LNCaP clone FGC (cell line): ENCODE measurements at places on chromosomes 3 and 15.
A peak's percentile ranks its signal among the peaks of the same experiment; 100 is the strongest.

DNA sequence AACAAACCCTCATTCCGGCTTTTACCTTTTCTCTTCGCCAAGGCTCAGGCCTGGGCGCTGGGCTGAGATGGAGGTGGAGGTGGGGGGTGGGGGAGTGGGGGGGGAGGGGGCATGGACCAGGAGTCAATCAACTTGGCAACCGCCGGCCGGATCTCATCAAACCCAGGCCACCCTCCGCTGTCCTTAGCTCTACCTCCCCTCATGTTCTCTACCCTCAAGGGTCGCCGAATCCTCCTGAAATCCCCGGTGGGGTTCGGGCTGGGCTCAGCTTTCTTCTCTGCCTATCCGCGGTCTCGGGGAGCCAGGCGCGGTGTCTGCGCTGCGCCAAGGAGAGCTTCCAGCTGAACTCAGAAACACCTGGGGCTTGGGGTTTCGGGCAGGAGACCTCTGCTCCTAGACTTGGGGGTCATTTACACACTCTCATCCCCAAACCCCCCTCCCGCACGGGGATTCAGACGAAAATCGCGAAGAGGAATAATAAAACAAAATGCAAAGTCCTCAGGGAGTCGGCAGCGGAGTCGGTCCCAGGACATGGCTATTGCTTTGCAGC, 2.5 kb downstream of the ONECUT1 start:
- no peak for DNase-seq

DNA sequence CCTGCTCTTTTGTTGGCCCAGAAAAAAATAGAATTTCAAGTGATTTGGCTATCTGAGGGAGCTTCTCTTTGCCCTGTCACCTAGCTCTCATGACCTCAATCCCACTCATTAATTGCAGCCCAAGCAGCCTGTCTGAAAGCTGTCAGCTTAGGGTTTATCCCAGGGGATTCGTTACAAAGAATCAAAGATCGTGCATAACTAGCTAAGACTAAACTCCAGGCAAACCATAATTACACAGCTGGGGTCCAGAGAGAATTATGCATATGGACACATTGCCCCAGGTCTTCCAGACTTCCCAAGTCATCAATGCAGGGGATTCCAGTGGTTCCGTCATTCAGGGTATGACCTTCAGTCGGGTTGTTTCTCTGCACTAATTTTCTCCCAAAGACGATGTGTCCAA, 91.6 kb upstream of the CBLB start:
- DNase-seq, result no peak

- DNase-seq, result no peak
Measured at GRCh38 chr15:62280625-62281024, 115.5 kb upstream of the C2CD4B start.

DNA sequence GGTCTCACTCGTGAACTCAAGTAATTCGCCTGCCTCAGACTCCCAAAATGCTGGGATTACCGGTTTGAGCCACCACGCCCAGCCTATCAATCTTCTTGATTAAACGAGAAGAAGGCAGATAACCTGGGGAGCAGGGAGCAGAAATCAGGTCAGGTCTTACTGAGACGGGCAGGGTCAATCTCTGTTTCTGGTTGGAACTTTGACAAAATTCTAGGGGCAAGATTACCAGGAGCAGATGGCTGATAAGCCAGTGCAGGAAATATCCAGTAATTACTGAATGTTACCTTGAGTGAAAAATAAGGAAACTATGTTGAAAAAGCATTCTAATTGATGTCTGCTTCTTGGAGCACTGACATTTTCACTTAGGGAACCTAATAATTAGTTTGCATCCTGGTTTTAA, 24.4 kb upstream of the GOLM2 start:
- no peak for DNase-seq

- DNase-seq, result no peak
Measured at GRCh38 chr3:149919509-149919908, 51.2 kb downstream of the PFN2 start.

DNA sequence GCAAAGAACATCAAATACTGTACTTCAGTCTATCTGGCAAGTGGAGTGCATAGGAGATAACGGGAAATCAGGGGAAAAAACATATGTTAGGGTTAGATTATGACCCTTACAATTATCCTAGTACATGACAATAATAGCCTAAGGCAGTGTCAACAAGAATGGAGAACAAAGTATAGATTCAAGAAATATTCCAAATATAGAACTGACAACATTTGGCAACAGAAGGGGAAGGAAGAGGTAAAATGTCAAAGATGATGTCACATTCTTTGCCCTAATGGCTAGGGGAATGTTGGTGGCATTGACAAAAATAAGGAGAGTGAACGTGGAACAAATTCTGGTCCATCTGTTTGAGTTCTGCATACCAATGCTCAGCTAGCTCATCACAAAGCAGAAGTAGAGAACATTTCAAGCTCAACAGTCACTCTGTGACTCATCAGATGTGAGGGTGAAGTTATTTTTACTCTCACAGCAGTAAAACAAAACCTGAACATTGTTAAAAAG, 15.5 kb upstream of the ATP8B4 start:
- no peak for DNase-seq

GRCh38 chr15:74642348-74642733, 26.7 kb downstream of the CLK3 start:
- peak; percentile 79 for DNase-seq

GRCh38 chr3:58728723-58729122, 62.1 kb upstream of the FAM3D start:
- DNase-seq, result no peak

DNA sequence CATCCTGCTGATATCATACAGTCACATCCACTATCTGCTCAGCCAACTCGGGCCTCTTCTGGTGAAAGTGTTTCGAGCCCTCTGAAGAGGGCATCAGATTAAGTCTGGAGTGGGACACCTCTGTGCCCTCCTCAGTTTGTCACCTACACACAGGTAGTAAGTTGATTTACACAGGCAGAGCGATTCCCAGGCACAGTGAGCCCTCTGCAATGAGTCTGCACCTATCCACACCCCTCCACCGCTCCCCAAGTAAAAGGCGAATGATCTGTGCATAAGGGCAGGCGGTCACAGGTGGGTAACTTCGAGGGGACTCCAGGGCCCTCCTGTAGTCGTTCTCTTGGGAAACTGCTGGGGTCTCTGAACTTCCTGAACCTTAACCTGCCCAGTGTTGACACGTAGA, 152.0 kb downstream of the ATP10A start:
- no peak for DNase-seq

DNA sequence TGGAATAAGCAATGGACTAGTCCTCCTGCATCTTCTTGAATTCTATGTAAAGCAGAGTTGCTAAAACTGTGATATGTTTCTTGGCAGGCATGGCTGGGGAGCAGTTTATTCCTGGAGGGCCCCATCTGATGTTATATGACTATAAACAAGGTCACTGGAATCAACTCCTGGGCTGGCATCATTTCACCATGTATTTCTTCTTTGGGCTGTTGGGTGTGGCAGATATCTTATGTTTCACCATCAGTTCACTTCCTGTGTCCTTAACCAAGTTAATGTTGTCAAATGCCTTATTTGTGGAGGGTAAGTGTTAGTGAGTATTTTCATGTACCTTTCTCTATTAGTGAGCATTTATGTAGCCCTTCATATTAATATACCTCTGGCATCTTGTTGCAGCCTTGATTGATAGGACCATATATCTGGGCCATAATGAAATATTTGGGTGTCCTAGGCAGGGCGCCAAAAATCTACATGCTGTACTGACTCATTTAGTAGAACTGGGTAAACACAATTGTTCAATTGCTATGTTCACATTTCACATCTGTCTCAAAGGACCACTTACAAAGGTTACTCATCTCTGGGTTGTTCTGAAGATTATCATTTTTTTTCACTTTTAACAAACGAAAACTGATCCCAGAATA, 52.6 kb upstream of the ADGRG7 start:
- DNase-seq, result no peak

DNA sequence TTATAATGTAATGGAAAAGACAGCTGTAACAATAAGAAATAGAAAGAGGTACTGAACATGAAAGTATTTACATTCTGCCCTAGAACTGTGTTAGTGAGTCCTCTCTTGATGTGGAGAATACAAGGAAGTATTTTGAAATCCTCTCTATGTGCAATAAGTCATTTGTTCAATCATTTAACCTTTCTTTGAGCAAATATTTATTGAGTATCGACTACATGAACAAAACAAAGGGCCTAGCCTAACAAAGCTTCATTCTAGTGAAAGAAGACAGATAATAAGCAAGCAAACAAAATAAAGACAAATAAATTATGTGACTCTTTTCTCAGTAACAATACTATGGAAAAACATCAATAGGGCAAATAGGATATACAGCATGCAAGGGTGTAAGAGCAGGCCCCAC, 354.9 kb upstream of the ATP11B start:
- DNase-seq, result no peak

- DNase-seq, result no peak
Measured at GRCh38 chr3:110027446-110028080, 690.2 kb upstream of the DPPA4 start.
